ENCODE measurements at places on chromosomes 3 and 15. TPM values are rescaled to one million over a fixed set of nuclear protein-coding genes. Genes with fewer than 3 reads are reported as not detected.

DNA sequence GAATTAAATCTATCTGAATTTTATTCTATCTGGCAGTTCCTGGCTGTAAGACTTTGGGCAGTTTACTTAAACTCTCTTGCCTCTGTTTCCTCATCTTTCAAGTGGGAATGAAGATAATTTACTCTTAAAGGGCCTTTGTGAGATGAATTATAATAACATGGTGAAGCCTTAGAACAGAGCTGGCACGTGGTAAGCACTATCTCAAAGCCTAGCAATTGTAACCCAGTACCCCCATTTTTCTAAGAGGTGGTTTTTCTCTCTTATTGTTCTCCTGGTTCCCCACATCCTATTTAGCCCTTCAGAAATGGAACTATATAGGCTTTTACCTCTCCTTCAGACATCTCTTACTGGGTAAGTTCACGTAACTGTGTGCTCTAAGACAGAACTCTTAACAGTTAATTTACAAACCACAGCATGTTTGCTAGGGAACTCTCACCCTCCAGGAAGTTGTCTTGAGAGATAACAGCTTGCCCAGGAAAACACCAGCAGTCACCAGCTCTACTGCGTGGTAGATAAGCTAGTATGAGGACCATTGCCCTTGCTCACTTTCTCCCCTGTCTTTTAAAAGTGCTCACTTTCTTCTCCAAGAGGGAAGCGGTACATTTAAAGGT lies 12.3 kb upstream of the CRBN start:
- DNase-seq: peak; percentile 65

- DNase-seq: no peak
Observed at GRCh38 chr3:100521439-100521845, 29.0 kb downstream of the TMEM45A start.

- peak; percentile 59 for DNase-seq
Observed at GRCh38 chr3:181327349-181327748, 337.8 kb upstream of the DNAJC19 start.

GRCh38 chr3:67550541-67550940 lies 103.9 kb downstream of the SUCLG2 start:
- DNase-seq: no peak

DNA sequence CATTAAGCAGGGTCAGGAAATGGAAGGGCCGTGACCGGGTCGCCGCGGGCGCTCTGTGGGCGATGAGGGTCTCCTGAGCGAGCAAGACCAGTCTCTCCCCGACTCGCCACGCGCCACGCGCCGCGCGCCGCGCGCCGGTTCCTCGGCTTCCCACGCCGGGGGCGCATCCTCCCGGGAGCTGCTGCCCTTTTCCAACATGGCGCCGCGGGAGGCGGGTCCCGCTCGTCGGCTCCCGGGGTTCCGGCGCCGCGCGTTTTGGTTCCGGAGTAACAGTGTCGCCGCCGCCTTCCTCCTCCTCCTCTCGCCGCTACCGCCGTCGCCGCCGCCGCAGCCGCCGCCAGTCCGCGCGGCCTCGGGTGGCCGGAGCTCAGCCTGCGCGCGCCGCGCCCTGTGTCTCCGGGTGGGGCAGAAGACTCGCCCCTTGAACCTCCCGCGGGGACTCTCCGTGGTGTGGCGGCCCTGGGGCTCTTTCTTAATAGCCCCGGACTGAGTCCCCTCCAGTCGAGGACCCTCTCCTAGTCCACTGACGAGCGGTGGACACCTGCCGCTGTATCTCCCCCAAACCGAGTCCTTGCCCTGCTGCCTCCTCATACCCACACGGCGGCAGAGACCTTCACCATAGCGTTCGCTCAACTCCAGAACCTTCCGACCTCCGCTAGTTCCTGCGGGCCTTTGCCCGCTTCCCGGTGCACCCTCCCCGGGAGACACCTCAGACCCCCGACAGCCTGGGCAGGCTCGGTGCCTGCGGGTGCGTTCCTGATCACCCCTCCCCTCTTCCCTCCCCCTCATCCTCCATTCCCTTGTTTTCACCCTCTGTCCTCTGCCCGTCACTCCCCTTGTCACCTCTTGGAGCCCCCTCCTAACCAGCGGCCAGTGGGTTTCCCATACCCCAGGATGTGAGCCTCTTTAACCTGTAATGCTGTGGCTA lies at the start of gene MAP2K5:
MAP2K5 (plus strand) TSS at position 284 of the 928 bp plus-strand sequence; CDS start at position 917, 633 bp downstream.
- DNase-seq: peak; percentile 90

DNA sequence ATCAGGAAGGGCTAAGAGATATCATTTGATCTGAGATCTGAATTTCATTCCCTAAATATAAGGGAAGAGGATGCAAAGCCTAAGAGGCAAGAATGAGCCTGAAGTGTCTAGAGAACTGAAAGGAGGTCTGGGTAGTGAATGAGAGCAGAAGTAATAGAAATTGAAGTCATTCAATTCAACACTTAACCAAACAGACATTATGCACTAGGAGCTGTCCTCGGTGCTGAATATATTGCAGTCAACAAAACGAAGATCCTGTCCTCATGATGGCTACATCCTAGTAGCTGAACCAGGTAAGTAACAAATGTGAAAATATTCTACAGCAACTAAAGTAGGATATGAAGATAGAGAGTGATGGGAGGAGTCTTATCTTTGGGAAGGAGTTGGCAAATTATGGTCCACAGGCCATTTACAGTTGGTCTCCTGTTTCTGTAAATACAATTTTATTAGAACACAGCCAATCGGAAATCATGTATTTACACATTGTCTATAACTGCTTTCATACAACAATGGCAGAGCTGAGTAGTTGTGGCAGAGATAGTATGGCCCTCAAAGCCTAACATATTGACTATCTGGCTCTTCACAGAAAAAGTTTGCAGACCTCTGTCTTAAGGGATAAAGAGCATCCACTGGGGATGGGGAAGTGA lies 192.9 kb upstream of the CADPS start:
- peak; percentile 82 for DNase-seq

GRCh38 chr15:94532226-94532625 lies 300.9 kb downstream of the MCTP2 start:
- no peak for DNase-seq

- DNase-seq: no peak
Observed at GRCh38 chr15:59862191-59863155, 141.6 kb upstream of the FOXB1 start.

- DNase-seq: no peak
Observed at GRCh38 chr15:78272316-78272715, 8.0 kb downstream of the DNAJA4 start.

- DNase-seq: no peak
Observed at GRCh38 chr3:176807938-176808337, 389.3 kb downstream of the TBL1XR1 start.

GRCh38 chr3:168040607-168041208 lies 55.0 kb downstream of the GOLIM4 start:
- DNase-seq: peak; percentile 50

- no peak for DNase-seq
Observed at GRCh38 chr3:111047042-111047441, 24.6 kb upstream of the NECTIN3 start.

RLBP1 gene
- total RNA-seq: not detected

CMTM8 gene
- total RNA-seq: 11.6 TPM

CYP8B1 gene
- total RNA-seq: not detected

GP9 gene
- total RNA-seq: not detected

Data from endodermal cell (in vitro differentiated cells).